ENCODE measurements at places on chromosomes 7 and 10. TPM values are rescaled to one million over a fixed set of nuclear protein-coding genes. Genes with fewer than 3 reads are reported as not detected.

DNA sequence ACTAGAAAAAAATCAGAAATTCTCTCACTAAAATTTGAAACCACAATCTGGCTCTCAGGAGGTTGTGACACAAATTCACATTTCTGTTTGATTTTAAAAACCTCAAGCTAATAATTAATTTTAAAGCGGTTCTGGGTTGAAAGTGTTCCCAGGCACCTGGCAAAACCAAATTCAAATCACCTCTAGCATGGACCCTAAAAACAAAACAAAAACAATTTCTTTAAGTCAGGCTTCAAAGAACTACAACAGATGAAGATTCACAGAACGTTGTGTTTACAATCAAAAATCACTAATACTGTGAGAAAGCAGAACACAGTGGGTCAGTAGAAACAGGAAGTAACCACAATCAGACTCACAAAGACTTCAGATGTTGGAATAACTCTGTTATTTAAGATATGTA lies 7.2 kb upstream of the RELN start:
- no peak for DNase-seq

PALD1 gene
- total RNA-seq, result 15.9 TPM

GRCh38 chr10:53786236-53786900 lies 1013.8 kb upstream of the MBL2 start:
- no peak for DNase-seq

GRCh38 chr10:73253225-73253555 lies 746 bp upstream of the MRPS16 start:
- no peak for DNase-seq

DNA sequence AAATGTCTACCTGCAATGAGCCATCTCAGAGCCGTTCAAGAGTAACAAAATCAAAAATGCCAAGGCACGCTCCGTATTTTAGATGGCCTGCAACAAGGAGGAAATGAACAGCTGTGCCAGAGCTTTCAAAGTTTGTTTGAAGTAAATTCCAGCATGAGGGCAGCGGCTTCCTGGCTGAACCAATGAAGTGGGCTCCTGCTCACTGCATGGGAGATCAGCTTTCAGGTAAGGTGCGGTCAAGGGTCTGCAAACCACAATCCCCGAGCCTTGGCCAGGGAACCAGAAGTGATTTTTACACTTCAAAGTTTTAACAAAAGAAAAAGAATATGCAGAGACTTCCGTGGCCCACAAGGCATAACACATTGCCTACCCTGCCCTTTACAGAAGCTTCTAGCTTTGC lies 120.6 kb downstream of the DIP2C start:
- no peak for DNase-seq

DNA sequence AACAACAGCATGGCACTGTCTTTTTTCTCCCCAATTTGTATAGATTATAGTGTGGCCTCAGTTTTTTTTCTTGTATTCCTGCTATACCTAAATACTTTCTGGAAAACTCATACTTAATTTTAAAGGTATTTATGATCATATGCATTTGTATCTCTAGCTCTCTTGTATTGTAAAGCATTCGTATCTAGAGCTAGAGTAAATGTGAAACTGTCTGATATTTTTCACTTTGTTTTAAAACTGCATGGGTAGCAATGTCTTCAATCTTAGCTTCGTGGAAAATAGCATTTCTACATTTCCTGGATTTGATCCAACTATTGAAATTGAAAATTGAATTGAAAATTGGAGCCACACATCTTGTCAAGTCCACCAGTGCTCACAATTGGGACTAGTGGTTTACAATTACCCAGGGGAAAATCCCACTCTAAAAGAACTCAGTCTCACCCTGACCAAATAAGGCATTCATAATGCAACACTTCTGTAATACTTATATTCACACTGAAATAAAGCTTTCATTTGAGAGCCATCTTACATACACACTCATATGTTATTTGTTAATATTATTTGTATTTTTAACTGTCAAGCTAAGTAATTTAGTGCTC lies 51.3 kb upstream of the KLF6 start:
- DNase-seq, result no peak

GRCh38 chr7:80648031-80648600 lies 9.7 kb downstream of the CD36 start:
- no peak for DNase-seq

Measured in muscle of leg (tissue), 16 donors.